ENCODE measurements at places on chromosomes 13 and 19.

DNA sequence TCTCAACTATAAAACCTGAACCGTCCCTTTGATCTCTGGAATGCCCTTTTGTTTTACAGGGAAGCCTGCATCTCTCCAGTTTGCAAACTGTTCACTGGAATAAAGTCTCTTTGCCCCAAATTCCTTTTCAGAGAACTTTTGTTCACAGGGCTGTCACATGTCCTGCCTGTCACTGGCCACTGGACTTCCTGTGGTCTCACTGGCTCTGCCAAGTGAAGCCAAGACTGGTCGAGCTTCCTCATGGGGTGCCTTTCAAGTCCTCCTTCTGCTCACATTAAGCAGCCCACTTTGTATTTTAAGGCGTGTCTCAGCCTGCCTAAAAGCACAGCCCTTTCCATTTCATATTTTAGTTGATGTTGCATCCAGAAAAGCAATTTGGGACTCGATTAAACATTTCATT is 215.7 kb downstream of the KATNAL1 start:
- DNase-seq = no peak

DNA sequence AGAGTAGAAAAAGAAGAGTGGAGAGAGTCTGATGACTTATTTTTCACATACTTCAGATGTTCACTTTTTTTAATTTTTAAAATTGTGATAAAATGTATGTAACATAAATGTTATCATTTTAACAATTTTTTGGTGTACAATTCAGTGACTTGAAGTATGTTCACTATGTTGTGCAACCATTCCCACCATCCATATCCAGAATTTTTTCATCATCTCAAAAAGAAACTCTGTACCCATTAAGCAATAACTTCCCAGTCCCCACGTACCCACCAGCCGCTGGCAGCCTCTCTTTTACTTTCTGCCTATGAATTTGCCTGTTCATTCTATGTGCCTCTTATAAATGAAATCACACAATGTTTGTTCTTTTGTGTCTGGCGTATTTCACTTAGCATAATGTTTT is 43.3 kb downstream of the SKA3 start:
- no peak for DNase-seq

DNA sequence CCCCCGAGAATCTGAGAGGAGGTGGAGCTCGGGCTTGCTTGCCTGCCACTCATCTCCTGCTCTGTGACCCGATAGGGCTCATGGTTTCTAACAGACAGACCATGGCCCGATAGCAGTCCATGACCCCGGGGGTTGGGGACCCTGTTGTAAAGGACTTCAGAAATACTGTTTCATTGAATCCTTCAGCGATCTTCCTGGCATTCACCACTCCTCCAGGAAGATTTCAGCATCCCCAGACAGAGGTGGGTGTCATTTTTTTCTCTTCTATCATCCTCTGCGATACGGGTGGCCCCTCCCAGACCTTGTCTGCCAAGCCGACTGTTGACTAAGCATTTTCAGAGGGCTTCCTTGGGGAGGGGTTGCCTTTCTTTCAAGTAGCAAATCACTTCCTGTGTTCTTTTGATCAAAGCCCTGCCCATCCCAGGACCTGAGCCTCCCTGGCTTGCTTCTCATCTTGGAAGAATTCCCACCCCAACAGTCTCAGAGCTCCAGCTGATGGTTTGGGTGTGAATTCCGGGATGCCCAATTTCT is 1.7 kb downstream of the MYO1F start:
- peak; percentile 16 for DNase-seq

DNA sequence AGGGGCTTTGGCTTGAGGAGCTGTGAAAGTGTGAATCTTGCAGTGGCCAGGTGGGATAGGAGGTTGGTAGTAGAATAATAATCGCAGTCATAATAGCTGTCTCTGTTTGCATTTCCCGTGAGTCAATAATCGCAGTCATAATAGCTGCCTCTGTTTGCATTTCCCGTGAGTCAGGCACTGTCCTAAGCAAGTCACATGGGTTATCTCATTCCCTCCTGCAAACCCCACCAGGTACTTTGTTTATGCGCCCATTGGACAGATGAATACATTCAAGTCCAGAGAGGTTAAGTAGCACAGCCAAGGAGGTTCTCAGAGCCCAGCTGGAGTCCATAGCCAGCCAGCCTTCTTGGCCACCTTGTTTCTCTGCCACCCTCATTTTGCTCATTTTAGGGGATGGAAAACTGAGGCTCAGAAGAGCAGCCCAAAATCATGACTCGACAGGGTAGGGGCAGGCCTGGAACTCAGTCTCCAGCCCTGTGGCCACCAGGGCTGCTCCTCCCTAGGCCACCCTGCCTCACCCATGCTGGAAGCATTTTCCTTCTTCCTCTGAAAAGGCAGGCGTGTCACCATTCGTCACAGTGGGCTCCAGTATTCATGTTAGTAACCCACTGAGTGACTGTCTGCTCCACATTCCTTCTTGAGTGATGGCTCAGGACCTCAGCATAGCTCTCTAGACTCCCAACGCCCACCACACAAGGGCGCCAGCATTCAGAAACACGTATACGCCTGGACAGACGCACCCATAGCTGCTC is 206.2 kb downstream of the URI1 start:
- no peak for DNase-seq

DNA sequence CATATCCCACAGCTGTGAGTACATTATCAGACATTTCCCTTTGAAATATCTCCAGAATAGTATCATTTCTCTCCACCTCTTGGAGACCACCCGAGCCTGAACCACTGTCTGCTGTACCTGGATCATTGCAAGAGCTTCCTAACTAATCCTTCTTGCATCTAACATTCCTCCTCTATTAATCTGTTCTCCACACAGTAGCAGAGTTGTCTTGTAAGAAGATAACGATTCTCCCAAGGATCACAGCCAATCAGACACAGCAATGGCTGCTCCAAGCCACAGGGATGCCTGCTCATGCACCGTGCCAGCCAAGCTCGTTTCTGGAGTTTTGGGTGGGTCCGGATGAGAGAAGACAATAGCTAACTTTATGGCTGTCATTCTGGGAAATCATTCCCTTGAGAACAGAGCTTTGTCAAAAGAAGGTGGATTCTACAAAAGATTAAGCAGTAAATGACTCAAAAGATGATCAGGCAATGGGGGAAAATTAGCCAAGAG is 14.5 kb upstream of the LAIR1 start:
- DNase-seq = no peak

GRCh38 chr19:51009061-51009891 is 7.9 kb upstream of the KLK8 start:
- DNase-seq = no peak

- DNase-seq = no peak
Measured at GRCh38 chr13:100852146-100852545, 177.6 kb upstream of the TMTC4 start.

- peak; percentile 2 for DNase-seq
Measured at GRCh38 chr13:78022164-78022877, 103.7 kb upstream of the EDNRB start.

DNA sequence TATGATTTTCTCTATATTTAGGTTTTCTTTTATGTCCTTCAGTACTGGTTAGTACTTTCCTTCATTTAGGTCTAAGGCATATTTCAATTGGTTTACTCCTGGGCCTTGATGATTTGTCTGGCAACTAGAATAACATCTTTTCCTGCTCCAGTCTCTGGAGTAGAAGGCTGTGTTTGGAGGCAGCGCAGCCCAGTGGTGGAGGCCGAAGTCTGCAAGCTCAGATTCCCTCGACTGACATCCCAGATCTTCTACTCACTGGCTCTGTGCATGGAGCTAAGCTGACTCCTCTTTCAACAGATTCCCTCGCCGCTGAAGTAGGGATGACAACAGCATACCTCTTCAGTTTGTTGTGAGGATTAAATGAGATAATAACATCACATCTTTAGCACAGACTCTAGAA is 141.0 kb downstream of the RAP2A start:
- no peak for DNase-seq

DNA sequence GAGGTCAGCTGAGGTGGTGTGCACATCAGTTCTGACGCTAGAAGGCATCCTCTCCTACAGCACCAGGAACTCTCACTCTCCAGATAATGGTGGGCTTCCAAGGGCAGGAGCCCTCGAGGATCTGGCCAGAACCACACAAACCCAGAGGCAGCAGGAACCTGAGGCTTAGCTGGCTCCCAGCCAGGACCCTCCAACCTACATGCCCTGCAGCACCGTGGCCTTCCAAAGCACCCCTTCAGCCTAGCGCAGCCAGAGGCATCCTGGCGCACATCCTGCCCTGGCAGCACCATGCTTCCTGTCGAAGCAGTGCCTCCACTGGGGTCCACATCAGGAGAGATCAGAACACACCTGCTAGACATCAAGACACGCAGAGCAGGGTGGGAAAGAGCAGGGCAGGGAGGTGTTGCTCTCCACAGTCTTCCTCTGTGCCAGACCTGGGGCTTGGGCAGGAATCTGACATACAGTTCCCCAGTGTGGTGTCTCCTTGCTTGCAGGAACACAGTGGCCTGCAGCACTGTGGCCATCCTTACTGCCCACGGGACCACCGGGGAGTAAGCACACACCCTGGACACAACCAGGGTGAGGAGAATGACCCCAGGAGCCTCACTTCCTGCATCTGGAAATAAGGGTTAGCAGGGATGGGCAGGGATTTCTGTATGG is 21.7 kb downstream of the TUBA3C start:
- no peak for DNase-seq

GRCh38 chr19:16232127-16232526 is 34.4 kb downstream of the AP1M1 start:
- DNase-seq = no peak
